ENCODE measurements at places on chromosomes 2 and 18.

DNA sequence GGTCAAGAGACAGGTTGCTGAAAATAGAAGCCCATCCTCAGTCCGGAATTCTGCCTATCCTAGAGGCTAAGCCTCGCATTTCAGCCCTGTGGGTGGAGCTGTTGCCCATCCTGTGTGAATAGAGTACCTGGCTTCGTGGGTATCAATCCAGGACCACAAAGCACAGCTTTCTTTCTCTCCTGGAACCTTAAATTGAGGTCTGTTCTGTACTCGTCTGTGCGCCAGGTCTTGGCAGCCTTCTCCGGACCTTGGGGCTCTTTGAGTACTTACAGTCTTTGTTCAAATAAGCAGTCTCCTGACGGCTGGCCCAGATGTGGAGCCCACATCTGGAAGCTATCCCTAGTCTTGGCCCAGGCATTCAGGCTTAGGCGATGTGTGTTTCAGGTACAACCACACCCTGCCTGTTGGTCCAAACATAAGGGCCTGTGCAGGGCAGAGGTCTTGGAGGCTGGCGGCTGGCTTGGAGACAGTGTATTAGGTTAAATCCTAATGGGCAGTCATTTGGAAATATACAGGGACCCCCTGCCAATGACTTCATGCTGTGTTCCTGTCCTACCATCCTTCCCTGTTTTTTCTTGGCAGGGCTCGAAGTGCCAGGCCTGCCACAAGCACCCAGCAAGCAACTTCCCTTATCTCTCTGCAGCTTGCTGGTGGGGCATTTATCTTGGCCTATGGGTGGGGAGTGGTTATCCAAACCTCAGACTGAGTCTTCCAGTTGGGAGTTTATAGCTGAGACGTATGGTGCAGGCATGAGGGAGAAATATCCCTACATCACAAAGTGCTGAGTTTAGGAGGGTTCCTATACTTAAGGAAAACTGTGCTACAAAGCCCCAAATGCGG is 294.1 kb downstream of the BCL2 start:
- DNase-seq = no peak

GRCh38 chr2:48588745-48589144 is 28.9 kb upstream of the GTF2A1L start:
- no peak for DNase-seq

- peak; percentile 76 for DNase-seq
These were observed 78.2 kb downstream of the TCF4 start for GRCh38 chr18:55509631-55510324.

DNA sequence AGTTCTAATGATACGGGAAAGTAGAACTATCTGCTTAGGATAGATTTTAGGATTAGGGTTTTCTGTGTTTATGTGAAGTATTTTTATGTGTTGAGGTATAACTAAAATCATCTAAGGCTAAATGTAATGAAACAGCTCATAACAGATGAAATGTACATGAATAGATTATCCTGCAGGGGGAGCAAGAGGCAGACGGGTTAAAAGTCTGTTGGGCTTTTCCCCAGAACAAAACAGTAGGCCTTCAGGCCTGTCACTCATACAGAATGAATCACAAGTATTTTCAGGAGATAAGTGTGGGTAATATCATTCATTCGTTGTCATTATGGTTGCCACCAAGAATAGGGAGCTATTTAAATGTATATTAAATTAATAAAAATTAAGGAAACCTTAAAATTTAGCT is 107.9 kb upstream of the IL1R2 start:
- DNase-seq = peak; percentile 78

DNA sequence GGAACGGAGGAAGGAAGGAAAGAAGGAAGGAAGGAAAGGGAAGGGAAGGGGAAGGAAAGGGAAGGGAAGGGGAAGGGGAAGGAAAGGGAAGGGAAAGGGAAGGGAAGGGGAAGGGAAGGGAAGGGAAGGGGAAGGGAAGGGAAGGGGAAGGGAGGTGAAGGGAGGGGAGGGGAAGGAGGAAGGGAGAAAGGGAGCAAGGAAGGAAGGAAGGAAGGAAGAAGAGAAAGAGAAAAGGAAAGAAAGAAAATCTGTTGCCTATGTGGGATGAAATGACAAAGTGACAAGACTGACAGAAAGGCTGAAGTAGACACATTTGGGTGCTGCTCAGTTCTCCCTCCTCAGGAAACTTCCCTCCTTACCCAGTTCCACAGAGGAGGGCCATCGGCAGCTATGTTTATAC is 46.3 kb upstream of the GORASP2 start:
- DNase-seq = no peak

GRCh38 chr2:95234286-95234785 is 27.0 kb downstream of the ZNF892 start:
- DNase-seq = no peak

DNA sequence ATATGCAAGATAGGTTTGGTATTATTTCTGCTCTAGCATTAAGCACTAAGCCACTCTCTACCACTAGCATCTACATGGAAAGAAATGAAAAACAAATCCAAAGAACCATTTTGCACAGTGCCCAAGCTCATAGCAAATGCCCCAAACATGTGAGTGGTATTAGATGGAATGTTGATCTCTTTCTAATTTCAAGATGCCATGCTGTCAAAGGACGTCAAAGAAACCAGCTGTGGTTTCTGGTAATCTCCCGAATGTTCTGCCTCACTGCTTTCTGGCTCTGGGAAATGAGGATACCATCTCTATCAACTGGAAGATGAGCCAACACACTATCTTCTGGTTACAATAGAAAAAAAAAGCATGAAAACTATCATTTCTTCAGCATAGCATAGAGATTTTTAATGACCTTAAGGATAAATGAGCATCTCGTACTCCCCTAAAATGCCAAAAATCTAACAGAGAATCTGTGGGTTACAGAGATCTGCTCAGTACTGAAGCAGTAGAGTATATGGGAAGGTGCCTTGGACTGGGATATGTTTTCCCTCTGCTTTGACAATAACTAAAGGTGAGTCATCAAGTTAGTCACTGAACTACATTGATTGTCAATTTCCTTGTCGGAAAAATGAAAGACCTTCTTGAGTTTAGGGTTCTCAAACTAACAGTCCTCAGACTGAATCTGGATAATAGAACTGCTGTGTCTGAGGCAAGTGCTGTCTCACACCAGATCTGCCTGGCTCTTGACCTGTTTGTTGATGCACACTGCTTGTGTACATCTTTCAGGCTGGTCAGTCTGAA is 244.8 kb upstream of the NCKAP5 start:
- DNase-seq = peak; percentile 64

DNA sequence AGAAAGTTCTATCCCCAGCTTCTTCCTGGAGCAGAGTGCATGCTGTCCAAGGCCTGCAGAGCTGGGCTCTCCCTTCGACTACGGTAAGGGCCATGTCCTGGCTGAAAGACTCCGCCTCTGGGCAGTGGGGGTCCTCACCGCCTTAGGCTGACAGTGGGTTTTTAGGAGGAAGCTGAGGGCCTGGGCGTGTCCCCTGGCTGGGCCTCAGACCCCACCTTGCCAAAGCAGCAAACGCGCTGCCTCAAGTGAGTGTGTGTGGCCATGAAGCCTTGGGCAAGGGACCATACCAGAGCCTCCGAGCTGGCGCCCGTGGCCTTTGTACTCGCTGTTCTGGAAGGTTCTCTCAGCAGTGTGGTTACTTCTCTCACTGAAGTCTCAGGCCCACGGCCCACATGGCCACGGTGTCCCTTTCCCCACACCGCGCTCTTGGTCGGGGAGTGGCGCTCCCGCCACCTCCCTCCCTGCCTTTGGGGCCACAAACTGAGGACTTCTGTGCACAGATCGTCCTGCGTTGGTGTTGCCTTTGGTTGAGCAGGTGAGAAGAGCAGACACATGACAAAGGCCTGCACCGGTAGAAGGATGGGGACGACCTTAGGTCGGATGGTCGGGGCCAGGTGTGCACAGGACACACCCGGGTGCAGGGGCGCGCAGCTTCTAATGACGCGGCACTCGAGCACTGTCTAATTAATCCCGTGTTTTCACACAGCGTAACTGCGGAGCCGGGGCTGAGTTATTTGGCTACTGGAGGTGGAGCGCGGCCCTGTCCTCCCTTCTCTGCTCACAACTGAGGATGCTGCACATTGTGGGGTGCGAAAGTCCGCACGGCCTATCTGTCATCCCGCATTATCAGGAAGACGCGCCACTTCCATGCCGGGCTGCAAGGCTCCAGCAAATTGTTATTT is 121.6 kb downstream of the PTGR3 start:
- DNase-seq = no peak

- peak; percentile 13 for DNase-seq
These were observed at the start of gene EFHD1 for GRCh38 chr2:232633413-232634205. Gene EFHD1 (plus strand): TSS chr2:232633604. CDS start chr2:232633705, 101 bp downstream.

- no peak for DNase-seq
These were observed 1.4 kb downstream of the ST8SIA5 start for GRCh38 chr18:46755315-46756024.

DNA sequence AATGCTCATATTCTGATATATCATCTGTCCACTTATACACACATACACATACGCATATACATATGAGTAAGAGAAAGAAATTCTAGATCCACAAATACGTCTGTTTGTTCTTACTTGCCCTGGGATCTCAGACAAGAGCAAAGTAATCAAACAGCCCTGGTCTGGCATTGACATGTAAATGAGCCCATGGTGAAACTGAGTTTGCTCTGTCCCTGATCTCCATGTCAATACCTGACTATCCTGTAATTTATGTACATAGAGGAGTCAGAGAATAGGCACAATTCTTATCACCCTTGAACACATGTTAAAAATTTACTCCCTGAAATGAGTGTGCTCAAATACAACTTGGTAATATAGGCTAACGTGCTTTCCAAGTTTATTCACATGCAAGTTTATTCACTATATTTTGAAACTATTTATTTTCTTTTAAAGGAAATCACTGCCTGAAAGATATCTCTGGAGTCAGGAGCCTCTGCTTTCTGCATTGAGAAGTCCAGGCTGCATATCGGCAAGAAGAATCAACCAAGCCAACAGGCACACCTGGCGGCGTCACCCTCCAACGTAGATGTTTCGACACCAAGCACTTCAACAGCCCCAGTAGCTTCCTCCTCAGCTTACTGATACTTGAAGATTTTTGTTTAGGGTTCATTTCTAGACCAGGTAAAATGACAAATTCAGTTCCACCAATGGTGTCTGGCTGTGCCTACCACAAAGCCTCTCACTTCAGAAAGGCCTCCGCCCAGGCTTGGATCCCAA is 100.6 kb downstream of the CMPK2 start:
- no peak for DNase-seq

DNA sequence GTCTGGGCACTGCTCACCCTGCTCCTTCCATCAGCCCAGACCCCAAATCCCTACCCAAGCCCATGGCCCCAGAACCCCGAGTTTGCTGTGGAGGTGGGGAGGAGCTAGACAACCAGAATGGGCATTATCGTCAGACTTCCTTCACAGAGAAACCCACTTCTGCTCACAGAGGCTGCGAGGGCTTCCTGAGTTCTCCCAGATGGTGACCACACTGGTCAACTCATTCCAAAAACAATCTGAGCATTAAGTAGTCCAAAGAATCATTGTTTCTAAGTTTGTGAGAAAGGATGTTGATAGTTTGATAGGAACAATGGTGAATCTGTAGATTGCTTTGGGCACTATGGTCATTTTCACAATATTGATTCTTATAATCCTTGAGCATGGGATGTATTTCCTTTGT is 60.2 kb downstream of the LRRC30 start:
- DNase-seq = no peak

GRCh38 chr18:66599190-66599589 is 4.7 kb downstream of the CDH19 start:
- no peak for DNase-seq

- no peak for DNase-seq
These were observed 46.8 kb upstream of the TBR1 start for GRCh38 chr2:161369311-161369710.

- peak; percentile 56 for DNase-seq
These were observed 28.1 kb downstream of the TCF7L1 start for GRCh38 chr2:85160966-85161960.

GRCh38 chr2:1704631-1705556 is 39.4 kb downstream of the PXDN start:
- DNase-seq = no peak

GRCh38 chr2:108612153-108612513 is 77.9 kb downstream of the LIMS1 start:
- DNase-seq = no peak

- DNase-seq = no peak
These were observed 43.2 kb downstream of the SP100 start for GRCh38 chr2:230459216-230459615.

DNA sequence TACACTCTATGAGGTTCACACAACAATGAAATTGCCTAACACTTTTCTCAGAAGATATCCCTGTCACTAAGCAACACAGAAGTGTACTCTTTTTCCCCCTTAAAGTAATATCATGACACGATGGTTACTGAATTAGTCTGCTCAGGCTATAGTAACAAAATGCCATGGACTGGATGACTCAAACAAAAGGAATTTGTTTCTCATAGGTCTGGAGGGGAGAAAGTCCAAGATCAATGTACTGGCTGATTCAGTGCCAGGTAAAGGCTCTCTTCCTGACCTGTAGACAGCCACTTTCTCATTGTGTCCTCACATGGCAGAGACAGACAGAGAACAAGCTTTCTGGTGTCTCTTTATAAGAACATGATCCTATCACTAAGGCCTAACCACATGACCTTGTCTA is 211.9 kb downstream of the RBM43 start:
- DNase-seq = peak; percentile 75

DNA sequence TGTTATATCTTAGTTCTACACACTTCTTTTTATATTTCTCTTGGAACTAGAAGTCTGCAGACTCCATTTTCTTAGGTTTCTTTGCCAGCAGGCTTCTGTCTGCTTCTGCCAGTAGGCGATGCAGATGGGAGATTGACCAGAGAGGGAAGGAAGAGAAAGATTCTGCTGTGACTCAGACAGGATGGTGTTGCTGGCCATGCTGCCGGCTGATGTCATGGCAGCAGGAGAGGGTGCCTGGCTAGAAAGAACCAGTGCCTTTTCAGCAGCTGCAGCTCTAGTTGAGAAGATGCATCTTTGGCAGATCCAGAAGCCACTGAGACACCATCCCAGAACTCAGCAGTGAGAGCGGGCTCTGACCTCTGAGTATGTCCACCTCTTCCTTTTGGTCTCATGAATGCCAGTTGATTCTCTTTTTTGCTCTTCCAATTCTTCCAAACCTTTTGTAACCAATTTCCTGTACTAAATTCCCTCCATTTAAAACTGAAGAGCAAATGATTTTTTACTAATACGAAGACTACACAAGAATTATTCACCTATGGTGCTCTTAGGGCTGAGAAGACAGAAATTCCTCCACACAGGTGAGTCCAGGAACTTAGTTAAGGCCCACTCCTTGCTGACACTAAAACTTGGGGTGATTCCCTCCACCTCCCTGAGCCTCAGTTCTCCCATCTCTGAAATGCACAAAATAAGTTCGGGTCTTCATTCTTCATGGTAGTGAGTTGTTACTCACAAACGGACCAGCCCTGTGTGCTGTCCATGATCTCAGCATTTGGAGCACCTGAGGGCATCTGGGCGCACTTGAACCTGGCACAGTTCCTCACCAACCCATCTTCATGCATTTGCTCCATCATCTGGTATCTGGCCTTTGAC is 200.7 kb downstream of the MYCN start:
- DNase-seq = no peak

GRCh38 chr2:240286596-240286995 is 146.1 kb upstream of the OTOS start:
- no peak for DNase-seq

- no peak for DNase-seq
These were observed 118.7 kb downstream of the HAUS1 start for GRCh38 chr18:46222710-46223360.
